ENCODE measurements at places on chromosomes 5 and 9.
A peak's percentile ranks its signal among the peaks of the same experiment; 100 is the strongest.

GRCh38 chr5:151082282-151082902 is 1.6 kb upstream of the TNIP1 start:
- peak; percentile 68 for DNase-seq

GRCh38 chr5:166906991-166907713 is 1384.3 kb upstream of the WWC1 start:
- no peak for DNase-seq

GRCh38 chr5:136674178-136674577 is 308.8 kb upstream of the TRPC7 start:
- DNase-seq: no peak

DNA sequence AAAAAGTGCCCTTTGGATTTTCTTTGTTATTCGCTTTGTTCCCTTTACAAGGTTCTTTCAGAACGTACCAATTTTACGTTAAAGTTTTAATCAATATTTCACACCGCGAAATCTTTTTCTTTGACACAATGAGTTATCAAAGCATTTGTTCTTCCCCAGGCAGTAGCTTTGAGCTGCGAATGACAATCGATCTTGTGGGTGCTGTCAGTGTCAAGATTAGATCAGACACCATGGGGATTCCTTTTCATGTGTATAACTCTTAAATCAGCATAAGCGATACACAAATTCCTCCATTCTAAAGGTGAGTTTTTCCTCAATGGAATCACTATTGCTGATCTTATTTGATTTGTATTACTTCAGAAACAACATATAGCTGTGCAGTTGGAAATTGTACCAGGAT is 145.5 kb downstream of the ST8SIA4 start:
- DNase-seq: no peak

DNA sequence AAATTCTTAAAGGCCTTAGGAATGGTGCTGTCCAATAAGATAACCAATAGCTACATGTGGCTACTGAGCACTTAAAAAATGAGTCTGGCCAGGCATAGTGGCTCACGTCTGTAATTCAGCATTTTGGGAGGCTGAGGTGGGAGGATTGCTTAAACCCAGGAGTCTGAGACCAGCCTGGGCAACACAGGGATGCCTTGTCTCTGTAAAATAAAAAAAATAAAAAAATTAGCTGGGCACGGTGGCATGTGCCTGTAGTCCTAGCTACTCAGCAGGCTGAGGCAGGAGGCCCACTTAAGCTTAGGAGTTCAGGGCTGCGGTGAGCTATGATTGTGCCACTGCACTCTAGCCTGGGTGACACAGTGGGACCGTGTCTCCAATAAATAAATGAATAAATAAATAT is 1.3 kb upstream of the SLC22A5 start:
- DNase-seq: no peak

GRCh38 chr5:76177978-76178377 is 94.8 kb downstream of the SV2C start:
- DNase-seq: no peak

DNA sequence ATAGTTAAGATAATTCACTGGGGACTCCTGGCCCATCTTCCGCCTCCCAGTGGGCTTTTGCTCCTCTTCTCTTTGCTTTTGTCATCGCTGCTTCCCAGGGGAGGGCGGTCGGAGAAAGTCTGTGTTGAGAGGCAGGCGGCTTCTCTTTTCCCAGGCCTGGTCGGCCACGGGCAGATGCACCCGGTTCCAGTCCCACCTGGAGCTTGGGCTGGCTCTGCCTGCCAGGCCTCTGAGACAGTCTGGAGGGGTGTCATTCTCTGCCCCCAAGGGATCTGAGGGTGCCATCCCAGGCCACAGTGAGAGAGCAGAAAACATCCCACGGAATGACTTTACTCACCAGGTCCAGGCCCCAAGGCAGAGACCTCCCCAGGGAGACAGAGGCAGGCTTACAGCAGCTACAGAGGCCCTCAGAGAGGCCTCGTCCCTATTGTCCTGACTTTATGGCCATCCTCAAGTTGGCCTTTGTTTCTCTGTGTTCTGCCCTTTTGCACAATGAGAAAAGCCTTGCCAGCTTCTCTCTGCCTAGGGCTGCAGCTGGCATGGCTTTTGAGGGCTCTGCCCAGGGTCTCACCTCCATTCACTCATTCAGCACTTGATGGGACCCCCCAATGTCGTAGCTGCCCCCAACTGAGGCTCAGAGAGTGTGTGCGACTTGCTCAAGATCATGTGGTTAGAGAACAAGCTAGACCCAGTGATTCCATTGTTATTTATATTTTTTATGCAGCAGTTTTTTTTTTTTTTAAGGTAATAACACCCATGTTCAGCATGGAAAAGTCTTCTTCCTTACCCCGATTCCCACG is 44.2 kb upstream of the BOD1 start:
- no peak for DNase-seq

DNA sequence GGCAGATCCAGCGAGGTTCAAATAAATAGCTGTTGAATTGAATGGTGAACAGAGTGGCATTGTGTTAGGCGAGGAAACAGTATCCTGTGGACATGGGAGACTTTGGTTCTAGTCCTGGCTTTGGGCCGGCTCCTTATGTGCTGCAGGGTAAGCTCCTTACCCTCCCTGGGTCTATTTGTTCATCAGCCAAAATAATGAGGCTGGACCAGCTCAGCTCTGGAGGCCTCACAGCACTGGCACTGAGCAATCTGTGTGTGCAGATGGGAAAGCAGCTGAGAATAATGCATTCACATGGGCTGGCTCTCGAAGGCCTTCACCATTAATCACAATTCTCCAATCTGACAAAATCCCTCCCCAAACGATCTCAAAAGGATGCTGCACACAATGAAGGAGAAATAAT is 81.9 kb downstream of the APBA1 start:
- no peak for DNase-seq

DNA sequence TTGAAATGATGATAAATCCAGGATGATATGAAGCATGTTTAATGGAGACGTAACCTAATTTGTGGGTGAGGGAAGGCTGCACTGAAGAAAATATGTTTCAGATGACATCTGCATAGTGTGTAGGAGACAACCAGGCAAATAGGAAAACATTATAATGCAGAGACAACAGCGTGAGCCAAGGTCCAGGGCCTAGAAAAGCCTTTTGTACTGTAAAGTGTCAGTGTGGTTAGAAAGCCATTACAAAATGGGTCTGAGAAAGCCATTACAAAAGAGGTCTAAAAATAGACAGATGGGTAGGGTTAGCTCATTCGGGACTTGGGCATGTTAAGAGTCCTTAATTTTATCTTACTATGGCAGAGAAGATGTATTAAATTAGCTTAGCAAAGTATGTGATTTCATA is 14.9 kb upstream of the GABRG2 start:
- no peak for DNase-seq

- DNase-seq: no peak
These were observed 928 bp upstream of the PCDHGC4 start for GRCh38 chr5:141483902-141484301.

DNA sequence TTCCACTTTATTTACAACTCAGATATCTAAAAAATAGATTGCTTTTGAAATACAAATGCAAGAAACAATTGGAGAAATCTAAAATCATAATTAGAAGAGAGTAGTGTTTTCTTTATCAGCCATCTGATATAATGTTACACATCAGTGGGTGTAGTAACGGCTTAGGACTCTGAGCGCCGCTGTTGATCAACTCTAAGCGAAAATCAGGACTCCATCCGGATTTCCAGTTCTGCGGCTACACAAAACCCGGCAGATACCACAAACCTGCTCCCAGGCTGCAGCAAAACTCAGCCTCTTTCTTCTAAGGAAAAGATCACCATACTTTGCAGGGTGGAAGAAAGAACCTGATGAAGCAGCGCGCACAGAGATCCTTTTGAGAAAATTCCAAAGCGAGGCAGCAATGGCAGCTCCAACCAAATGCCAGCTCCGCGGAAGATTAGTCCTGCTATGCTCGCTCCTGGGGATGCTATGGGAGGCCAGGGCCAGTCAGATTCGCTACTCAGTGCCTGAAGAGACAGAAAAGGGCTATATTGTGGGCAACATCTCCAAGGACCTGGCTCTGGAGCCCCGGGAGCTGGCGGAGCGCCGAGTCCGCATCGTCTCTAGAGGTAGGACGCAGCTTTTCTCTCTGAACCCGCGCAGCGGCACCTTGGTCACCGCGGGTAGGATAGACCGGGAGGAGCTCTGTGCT is at the start of gene PCDHGA9:
Gene PCDHGA9 (plus strand): TSS at position 226 of the 691 bp plus-strand sequence. CDS start 175 bp downstream, at position 401.
- DNase-seq: peak; percentile 39

DNA sequence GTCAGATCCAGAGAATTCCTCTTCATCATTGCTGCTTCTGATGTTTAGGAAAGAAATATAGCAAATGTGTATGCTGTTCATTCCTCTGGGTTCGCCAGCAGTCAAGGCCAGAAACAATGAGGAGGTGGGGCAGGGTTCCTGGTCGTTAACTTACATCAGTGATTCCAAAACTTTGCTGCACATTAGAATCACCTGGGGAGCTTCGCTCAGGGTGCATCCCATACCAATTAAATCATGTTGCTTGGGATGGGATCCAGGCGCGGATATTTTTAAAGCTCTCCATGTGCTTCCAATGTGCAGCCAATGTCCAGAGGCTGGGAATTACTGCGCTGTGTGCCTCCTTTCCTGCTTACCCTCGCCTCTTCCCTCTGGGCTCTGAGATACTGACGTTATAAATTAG is 227.9 kb upstream of the KLF9 start:
- no peak for DNase-seq

GRCh38 chr5:140018517-140018916 is 24.6 kb downstream of the NRG2 start:
- no peak for DNase-seq

- DNase-seq: no peak
These were observed 4.2 kb downstream of the ADAM19 start for GRCh38 chr5:157571357-157571827.

DNA sequence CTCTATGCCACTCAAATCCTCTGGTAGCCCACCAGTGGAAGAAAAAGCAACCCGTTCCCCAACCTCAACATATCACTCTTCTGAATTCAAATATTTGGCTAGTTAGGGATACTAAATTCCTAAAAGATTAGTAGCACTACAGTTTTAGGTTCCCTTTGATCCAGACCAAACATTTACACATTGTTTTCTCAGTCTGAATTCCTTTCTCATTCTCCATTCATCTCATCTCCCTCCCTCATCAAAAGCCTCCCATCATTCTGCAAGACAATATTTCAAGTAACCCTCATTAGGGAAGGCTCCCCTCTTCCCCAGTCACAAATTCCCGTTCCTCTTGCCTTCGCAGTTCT is 26.3 kb downstream of the ADAM19 start:
- DNase-seq: no peak

DNA sequence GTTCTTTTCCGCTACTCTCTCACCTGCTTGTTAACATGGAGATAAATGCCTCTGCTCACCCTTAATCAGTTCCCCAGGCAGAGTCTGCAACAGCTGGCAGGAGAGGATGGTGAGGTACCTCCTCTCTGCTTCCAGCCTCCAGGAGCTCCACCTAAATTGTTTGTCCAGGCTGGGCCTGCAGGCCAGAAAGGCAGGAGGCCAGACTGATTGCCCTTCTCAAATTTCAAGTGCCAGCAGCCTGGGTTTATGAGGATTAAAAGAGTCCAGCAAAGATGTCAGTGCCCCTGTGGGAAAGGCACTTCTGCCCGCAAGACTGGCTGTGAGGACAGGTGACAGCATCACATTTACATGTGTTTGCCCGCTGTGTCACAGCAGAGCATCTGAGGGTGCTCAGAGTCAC is 19.8 kb downstream of the CORO2A start:
- peak; percentile 68 for DNase-seq

DNA sequence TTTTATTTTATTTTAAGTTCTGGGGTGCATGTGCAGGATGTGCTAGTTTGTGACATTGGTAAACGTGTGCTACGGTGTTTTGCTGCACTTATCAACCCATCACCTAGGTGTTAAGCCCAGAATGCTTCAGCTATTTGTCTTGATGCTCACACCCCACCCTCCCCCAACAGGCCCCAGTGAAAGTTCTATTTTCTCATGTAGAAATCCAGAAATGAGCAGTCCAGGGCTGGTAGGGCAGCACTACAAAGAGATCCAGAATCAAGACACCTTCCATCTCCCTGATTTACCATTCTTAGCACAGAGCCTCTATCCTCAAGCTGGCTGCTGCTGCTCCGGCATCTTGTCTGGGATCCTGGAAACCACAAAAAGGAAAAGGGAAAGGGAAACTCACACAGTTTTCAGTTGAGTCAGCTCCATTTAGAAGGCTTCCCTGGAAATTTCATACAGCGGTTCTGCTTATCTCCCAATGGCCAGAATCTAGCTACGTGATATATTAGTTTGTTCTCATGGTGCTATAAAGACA is 85.4 kb upstream of the SMARCA2 start:
- DNase-seq: no peak

DNA sequence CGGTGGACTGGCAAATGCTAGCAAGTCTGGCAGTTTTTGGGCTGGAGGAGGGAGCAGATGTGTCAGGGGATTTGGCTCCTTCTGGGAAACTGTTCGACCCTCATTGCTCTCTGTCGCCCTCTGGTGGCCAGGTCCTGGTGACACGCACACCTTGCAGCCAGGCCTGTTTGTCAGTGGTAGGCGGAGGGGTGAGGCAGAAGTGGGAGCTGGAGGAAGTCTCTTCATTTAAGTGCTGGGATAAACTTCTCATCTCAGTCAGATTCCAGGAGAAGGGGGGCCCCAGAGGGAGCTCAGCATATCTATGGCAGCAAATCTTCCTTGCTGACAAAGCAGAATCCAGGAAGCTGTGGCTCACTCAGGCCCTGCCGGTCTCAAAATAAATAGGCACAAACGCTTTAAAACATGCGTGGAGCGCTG is 326.5 kb downstream of the ZSWIM6 start:
- DNase-seq: peak; percentile 84

GRCh38 chr9:105244003-105244733 is at the start of gene SLC44A1:
Gene SLC44A1, plus strand, starts transcription at chr9:105244651. Its CDS starts 218 bp downstream, at chr9:105244869.
- DNase-seq: peak; percentile 87

DNA sequence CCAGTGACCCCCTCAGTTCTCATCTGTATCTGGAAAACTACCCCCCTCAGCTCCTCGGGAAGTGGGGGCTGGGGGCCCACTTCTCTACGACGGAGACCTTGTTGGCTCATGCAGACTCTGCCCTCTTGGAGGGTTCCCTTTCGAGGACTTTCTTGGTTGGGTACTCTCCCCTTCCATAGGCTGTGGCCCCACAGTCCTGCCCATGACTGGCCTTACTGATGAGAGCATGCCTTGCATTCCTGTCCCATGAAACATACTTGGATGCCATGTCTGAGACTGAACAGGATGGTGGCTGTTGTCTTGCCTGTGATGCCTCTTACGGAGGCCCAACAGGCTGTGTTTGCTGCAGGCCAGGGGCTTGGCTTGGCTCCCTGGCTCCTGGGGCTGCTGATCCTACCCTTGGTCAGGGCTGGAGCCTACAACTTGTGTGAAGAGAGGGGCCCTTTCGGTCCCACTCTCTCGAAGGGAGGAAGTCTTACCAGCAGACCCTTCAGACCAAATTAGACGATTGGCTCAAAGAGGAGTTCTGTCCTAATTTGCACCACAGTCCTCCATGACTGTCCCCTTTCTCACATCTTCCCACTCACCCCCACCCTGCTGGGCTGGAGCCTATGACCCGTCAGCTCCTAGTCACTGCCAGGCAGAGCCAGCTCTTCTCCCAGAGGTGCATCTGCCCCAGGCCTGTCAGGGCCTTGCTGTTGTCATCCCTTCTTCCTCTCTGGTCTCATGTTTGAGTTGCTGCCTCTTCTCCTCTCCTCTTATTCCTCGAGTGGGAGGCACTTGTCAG is 109.9 kb downstream of the CACNA1B start:
- DNase-seq: no peak

GRCh38 chr5:122350496-122350895 is 38.5 kb downstream of the SNCAIP start:
- DNase-seq: no peak

- DNase-seq: no peak
These were observed 128.7 kb downstream of the C5orf15 start for GRCh38 chr5:133839721-133840120.

Measured in HEK293T (cell line).